Posterior cingulate gyrus (tissue), 11 donors: ENCODE measurements at places on chromosomes 7 and 10.

DNA sequence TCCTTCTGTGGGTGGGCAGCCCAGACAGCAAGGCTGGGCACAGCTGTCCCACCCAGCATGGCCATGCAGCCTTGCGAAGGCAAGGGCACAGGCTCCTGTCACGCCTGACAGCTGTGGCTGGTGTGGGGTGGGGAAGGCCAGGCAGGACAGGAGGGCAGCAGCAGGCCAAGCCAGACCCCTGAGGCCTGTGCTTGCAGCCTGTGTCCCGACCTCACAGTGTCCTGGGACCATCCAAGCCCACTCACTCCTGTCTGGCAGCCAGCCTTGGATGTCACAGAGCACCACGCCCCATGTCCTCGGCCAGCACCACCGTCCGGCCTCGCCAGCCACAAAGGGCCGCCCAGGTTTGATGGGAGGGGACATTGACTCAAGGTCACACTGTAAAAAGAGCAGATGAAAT lies 85.5 kb upstream of the LRRC4 start:
- DNase-seq: peak; percentile 75

- DNase-seq: no peak
Measured at GRCh38 chr10:125135771-125136035, 24.7 kb downstream of the CTBP2 start.

GRCh38 chr10:3783316-3783681 lies 1.7 kb downstream of the KLF6 start:
- DNase-seq: peak; percentile 77

- DNase-seq: no peak
Measured at GRCh38 chr7:92953657-92954056, 117.3 kb upstream of the CDK6 start.

- DNase-seq: no peak
Measured at GRCh38 chr7:69708857-69709256, 110.6 kb downstream of the AUTS2 start.

DNA sequence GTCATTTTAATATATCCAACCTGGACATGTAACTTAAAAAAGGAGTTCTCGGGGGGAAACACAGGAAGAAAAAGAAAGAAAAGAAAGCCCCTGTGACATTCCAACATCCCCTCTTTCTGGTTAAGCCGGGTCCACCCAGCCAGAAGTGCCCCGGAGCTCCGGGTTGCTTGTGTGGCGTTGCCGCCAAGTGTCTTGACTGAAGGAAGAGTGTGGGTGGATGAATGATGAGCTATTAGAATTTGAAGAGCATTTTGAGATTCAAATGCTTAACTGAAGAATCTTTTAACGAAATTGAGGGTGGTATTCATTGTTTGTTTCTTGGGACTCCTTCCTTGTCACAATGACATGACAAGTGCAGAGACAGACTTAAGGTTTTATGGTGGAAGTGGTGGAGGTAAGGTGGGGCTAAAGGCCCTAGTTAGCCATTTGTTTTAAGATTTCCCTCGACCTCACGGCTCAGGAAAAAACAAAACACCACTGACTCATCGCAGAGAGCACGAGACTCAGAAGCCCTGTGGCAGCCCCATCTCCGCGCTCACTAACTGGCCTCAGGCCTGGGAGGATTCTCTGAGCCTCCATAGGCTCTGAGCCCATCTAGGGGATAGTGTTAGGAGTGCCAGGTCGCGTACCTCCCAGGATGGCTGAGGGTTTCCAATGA lies 1.8 kb upstream of the GLI3 start:
- no peak for DNase-seq

GRCh38 chr7:94129443-94130140 lies 125.4 kb upstream of the BET1 start:
- DNase-seq: no peak

DNA sequence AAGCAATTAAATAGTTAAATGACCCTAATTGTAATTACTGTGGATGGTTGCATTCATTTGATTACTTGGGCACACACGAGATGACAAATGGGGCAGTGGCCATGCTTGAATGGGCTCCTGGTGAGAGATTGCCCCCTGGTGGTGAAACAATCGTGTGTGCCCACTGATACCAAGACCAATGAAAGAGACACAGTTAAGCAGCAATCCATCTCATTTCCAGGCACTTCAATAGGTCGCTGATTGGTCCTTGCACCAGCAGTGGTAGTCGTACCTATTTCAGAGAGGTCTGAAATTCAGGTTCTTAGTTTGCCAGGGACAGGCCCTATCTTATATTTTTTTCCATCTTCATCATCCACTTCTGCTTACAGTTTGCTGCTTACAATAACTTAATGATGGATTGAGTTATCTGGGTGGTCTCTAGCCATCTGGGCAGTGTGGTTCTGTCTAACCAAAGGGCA lies 8.3 kb downstream of the PCBD1 start:
- DNase-seq: peak; percentile 65

DNA sequence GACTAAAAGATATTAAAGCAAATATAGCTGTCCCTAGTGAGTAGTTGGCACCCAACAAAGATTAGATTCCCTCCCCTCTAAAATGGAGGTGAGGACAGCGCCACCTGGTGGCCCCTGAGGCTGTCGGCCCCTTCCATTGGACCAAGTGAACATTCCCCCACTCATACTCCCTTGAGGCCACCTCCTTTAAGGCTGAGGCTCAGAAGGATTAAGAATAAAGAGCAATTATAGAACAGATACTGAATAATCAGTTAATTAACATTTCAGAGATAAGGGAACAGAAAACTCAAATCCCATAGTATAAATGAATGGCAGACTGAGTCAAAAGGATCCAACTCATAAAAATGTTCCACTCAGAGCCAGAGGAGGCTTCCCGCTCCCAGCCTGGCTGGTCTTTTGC lies 130.4 kb upstream of the GHITM start:
- no peak for DNase-seq

DNA sequence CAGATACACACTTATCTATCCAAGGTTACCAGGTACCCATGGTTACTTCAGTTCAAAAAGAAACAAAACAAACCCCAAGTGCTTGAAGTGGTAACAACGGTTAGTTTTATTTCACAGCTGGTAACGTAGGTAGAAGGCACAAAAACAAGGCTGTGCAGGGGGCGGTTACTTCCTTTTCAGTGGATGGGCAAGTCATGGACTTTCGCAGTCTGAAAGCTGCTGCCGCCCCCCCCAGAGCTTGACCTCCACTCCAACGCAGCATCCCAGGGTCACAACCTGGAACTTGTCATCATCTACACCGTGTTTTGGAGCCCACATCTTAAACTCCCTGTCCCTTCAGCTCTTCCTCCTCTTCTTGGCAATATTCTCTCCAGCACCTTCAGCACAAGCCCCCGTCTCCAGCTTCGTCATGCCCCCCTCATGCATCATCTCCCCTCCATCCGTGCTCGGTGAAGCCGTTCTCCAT lies 181.2 kb upstream of the ITGB1 start:
- no peak for DNase-seq

GRCh38 chr7:125412890-125413665 lies 483.5 kb upstream of the POT1 start:
- DNase-seq: no peak

GRCh38 chr7:121634356-121634755 lies 238.2 kb upstream of the FAM3C start:
- DNase-seq: no peak

DNA sequence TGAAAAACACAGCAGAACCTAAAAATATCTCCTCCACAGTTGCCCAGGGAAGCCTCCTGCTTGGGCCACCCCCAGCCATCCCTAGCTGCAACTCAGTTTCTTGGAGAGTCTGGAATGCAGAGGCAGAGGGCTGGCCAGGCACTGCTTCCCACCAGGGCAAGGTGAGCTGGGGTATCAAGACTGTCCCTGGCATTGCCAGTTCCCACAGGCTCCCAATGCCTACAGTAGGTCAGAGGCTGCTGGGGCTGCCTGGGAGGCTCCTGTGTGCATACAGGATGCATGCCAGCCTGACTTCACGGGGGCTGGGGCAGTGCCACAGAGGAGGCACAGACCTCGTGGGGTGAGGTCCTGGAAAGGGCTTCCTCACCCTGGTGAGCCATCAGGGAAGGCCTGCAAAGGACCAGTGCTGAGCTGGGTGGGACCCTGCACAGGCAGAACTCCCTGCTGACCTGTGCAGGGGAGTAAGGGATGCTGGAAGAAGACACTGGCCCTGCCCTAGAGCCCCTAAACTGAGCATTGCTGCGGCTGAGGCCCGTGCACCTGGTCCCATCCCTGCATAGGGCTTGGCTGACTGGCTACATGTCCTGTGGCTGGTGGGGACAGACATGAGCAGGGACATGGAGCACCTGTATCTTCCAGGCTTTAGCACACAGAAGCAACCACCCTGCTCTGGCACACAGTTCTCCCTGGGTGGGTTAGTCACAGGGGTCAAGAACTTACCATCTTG lies 121.9 kb upstream of the RET start:
- DNase-seq: no peak

DNA sequence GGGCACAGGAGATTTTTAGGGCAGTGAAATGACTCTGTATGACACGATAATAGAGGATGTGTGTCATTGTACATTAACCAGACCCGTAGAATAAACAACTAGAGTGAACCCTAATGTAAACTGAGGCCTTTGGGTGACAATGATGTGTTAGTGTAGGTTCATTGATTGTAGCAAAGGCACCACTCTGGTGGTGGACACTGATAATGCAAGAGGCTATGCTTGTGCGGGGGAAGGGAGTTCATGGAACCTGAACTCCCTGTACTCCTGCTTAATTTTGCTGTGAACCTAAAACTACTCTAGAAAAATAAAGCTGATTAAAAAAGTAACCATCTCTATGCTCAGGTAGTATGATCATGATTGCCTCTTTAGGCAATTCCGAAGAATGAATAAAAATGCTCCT lies 96.3 kb upstream of the VIPR2 start:
- no peak for DNase-seq

DNA sequence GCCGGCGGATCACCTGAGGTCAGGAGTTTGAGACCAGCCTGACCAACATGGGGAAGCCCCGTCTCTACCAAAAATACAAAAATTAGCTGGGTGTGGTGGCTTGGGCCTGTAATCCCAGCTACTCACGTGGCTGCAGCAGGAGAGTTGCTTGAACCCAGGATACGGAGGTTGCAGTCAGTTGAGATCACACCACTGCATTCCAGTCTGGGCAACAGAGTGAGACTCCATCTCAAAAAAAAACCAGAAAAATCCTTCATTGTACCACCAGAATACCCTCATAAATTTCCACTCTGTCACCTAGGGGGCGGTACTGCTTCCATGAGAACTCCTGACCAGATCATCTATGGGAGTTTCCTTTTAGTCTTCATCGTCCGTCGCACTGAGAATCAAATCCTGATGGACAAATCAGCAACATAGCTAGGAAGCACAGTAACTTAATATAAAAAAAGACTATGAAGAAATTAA lies 225.8 kb upstream of the KLF14 start:
- DNase-seq: no peak

GRCh38 chr10:130913844-130914243 lies 397.7 kb downstream of the TCERG1L start:
- DNase-seq: no peak

- DNase-seq: no peak
Measured at GRCh38 chr10:88546497-88546896, 36.6 kb downstream of the RNLS start.

DNA sequence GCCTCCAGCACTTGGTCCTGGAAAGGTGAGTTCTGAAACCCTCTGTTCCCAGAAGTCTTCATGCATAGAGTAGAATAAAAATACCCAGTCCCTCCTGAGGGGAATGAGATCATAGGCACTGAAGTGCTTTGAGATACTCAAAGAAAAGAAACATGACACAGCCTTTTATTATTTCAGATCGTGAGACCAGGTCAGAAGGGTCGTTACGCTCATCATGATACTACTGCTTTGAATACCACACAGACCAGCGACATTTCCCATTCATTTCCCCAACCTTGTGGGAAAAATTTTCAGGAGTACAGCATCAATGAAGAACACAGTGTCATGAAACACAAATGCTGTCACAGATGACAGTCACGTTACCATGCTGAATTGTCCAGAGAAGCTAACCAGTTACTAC lies 15.0 kb downstream of the CLRN3 start:
- no peak for DNase-seq
